NCI-H774 (cell line): ENCODE measurements at places on chromosomes 3 and 15.

GRCh38 chr3:146246526-146246925 lies 4.4 kb downstream of the PLSCR4 start:
- DNase-seq, result no peak

DNA sequence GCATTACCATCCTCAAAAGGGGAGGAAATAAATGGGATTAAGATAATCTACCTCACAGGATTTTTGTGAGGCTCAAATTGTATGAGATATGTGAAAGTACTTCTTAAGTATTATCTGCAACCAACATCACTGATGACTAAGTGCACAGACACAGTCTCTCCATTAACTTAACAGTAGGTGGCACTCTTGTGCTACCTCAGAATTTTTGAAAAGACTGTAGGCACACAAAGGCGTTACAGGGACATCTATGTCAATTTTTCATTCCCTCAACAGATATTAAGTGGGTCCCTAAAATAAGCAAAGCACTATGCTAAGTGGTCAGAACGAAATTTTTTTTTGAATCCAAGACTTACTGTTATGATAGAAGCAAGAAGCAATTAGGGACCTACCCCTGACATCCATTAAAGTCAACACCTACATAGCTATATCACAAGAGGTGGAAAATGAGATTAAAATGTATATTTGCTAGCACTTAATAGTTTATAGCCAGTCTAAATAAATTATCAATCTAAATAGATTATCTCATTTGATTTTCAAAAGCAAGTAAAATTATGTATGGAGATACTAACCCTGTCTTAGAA lies 52.9 kb downstream of the RYK start:
- DNase-seq, result no peak

DNA sequence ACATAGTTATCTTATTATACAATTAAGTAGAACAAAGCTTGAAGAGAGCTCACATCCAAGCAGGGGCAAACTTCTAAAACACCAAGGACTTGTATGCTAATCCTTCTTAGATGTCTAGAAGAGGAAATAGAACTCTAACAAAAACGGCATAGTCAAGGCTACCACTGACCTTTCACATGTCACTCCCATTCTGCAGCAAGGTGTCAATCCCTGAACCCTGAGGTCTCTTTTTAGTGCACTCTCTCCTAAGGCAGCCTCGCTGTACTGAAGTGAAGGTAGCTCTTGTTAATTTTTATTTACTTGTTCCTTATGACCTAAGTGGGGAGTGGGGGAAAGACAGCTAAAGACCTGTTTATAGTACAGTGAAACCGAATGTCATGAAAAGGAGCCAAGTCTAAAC lies 506.5 kb downstream of the FOXP1 start:
- DNase-seq, result no peak

DNA sequence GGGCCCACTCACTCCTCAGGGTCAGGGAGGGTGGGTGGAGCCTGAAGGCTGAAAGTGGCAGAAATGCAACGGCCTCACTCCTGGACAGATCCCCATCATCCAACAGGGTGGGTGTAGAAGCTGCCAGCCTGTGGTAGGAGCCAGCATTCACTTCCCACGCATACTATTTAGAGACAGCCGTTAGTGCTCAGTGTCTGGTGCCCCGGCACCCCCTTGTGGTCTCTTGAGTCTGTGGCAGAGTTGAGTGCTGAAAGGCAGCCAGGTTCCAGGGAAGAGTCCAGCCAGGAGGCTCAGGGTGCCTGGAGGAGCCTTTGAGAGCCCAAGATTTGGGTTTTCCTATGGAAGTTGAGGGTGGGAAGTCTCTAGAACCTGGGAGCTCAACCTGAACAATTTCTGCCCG lies 2.1 kb upstream of the GNAT1 start:
- DNase-seq, result no peak

DNA sequence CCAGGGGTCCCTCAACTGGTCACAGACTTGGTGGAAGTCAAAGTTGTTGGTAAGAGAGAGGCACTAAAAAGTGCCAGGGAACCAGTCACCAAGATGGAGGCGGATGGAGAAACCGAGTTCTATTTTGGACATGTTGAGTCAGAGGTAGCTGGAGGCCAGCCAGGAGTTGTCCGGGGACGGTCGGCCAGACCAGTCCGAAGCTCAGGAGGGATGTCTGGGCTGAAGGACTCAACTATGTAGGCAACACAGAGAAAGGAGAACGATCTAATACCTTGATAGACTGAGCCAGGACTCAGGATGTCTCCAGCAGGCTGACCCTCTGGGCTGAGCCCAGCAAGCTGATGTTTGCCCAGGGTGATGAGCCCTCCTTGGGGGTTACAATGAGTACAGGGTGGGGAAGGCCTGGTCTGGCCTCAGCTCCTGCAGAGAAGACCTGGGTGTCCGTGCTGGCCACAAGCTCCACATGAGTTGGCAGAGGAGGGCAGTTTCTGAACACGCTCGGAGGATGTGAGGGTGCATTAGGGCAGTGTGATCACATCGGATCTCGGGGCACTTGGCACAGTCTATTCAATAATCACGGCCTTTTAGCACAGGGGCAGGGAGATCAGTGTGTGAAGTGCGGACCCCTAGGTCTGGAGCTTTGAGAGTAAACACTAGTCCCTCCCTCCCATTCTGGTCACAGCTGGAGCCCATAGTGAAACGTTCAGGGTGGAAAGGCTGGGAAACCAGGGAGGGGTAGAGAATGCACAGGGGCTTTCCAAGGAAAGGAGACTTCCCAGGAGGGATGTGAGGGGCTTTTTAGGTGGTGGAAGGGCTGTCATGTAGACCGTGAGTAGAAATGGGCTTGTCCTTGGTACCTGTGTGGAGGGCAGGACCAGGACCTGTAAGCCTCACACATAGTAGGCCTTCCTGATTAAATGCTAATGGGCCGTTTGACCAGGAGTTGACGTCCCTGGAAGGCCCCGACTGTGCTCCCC lies 111.9 kb downstream of the ETFA start:
- DNase-seq, result no peak

GRCh38 chr3:14544282-14545250 lies 4.4 kb upstream of the GRIP2 start:
- no peak for DNase-seq

GRCh38 chr15:39666677-39667076 lies 85.8 kb downstream of the THBS1 start:
- DNase-seq, result no peak

DNA sequence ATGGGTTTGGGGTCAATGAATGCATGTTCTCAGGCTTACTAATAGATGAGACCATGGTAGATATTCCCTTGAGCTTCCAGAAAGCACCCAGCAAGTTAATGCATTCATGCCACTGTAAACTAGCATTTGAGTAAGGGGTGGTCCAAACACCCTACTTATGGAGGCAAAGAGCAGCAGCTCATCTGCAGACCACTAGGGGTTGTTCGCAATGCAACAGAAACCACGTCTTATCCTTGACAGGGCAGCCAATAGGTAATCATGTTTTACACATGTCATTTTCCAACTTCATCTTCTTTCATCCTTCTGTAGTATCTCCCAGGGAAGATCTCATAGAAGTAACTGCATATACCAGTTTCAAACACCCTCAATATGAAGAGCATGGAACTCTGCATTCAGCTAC lies 330.2 kb downstream of the RORA start:
- no peak for DNase-seq

- no peak for DNase-seq
Measured at GRCh38 chr3:48016301-48016973, at the start of gene MAP4. MAP4 (minus strand) TSS chr3:48016416; CDS start chr3:47998860, 17,556 bp downstream.

- no peak for DNase-seq
Measured at GRCh38 chr3:100456745-100457144, 35.7 kb upstream of the TMEM45A start.

- DNase-seq, result no peak
Measured at GRCh38 chr3:37858742-37859141, 2.9 kb upstream of the CTDSPL start.

GRCh38 chr3:63240381-63240902 lies 37.7 kb upstream of the SYNPR start:
- DNase-seq, result no peak

DNA sequence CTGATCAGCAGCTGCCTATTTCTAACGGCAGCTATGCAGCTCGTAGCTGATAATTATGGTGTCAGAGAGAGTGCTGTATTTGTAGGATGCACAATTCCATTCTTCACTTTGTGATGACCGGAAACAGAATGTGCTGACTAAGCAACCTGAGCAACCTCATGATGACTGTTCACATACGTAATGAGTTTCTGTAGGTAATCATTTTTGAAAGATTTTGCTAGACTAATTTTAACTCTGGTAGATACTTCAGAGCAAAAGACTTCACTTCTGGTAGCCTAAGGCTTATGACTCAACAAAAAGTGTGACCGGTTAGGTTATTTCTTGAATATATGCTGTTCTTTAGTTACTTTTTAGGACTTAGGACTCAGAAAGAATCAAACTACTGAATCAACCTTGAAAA lies 567.7 kb downstream of the NAALADL2 start:
- no peak for DNase-seq

- no peak for DNase-seq
Measured at GRCh38 chr3:45169125-45169904, 23.1 kb upstream of the CDCP1 start.

DNA sequence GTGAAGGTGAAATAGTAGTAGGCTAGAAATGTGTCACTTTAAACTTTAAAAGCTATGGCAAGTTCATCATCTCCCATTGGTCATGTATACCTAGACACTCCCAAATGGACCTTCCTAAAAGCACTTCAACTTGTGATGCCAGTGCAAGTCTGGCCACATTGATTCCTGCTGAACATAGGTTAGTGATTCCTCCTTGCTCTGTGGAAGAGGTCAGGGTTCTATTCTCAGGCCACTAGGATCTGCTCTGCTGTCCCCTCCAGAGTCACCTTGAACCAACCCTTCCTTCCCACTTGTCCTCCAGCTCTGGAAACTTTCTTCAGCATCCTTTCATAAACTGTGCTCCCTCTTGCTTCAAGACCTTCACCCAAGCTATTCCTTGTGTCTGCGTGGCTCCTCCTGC lies 301.7 kb downstream of the RPLP1 start:
- no peak for DNase-seq

DNA sequence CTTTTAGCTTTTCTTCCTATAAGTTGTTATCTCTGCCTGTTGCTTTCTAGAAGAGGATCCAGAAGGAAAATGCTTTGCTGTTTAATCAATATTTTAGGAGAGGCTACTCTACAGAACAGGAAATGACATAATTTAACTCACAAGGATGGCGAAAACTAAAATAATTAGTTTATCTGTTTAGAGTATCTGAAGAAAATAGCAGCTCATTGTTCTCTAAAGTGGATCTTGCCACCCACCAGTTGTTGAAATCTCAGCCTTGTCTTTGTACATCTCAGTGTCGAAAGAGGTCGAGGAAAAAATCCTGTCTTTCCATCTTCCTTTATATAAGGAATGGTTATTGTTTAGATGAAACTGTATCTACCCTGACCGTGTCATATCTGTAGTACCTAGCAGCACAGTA lies 126.6 kb downstream of the ZNF609 start:
- DNase-seq, result no peak

- DNase-seq, result no peak
Measured at GRCh38 chr3:48222616-48223513, at the start of gene CAMP. CAMP (plus strand) TSS chr3:48223495; CDS start chr3:48223512, 17 bp downstream.

- no peak for DNase-seq
Measured at GRCh38 chr15:70249616-70250015, 151.9 kb upstream of the TLE3 start.

DNA sequence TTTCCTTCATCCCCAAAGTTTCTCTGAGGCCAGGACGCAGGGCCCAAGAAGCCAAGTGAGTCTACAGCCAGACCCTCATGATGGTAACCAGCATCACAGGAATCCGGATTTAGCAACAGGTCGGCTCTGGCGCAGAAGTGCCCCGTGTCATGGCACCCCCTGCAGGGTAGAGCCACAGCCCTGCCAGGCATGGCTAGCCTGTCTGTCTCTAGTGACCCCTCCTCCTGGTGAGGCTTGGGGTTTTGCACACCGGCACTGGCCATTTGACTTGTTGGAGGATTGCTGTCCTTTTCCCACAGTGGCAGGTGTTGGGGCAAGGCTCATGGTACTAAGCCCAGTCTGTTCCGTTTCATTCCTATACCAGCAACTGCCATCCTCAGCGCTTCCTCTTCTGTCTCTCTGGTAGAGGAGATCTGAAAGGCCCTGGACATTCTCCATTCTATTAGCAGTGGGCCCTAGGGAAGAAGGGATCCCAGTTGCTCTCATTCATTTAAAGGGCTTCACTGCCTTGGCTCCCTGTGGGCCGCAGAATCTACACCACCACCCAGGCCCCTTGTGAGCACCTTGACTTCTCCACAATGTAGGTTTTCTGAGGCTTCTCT lies 9.4 kb upstream of the CHAC1 start:
- no peak for DNase-seq

DNA sequence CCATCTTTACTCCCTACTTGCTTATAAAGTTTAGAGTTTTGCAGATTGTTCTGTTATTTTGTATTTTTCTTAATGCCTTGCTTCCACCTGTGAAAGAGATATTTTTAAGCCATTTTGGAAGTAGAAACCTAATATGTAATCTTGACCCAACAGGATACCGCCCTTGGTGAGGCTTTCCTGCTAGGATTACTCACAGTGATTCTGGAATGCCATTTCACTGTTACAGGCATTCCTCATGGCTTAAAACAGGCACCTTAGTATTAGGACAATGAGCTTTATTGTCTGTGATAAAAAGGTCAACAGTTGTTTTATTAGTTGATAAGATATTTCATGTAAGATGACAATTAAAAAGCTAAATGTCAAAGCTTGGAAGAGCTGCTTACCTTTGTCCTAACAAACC lies 58.2 kb downstream of the PHLDB2 start:
- DNase-seq, result no peak

- DNase-seq, result no peak
Measured at GRCh38 chr15:86796521-86796920, 716.9 kb downstream of the AGBL1 start.

- no peak for DNase-seq
Measured at GRCh38 chr15:34616613-34617012, 33.2 kb upstream of the GOLGA8B start.

- no peak for DNase-seq
Measured at GRCh38 chr3:70554170-70554569, 241.7 kb upstream of the MDFIC2 start.

GRCh38 chr15:43799209-43799944 lies 643 bp downstream of the SERINC4 start:
- DNase-seq, result peak; percentile 30

DNA sequence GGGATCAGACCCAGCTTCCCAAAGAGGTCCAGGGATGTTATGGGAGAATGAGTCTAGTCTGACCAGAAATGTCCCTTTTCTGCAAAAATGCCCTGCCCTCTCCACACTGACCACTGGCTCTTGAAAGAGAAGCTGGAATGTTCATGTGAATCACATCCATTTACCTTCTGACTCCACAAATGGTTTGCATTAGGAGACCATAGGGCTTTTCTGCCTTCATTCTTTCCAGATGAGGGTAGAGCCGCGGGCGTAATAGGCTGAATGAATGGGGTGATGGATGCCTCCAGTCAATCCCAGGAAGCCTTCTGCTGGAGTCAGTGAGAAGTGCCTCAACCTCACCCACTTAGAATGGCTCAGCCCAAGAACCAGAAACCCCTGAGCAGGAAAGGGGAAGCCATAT lies 47.2 kb upstream of the IREB2 start:
- DNase-seq, result no peak
